ENCODE measurements at places on chromosomes 5 and 9.

DNA sequence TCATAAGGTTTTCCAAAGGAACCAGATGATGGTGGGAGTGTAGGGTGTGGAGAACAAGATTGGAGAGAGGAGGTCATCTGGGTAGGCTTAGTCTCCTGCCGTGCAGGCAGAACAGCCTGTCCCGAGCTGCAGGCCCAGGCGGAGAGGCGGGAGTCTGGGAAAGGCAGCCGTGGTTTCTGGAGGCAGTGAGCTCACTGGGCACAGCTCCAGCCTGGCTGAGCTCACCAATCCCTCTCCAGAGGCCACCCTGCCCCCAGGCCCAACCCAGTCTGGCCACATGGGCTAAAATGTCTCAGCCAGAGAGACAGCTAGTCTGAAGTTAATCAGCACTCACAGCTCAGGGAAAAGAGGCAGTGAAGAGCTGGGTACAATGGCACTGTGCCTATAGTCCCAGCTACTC is 12.3 kb downstream of the P4HA2 start:
- DNase-seq = no peak

DNA sequence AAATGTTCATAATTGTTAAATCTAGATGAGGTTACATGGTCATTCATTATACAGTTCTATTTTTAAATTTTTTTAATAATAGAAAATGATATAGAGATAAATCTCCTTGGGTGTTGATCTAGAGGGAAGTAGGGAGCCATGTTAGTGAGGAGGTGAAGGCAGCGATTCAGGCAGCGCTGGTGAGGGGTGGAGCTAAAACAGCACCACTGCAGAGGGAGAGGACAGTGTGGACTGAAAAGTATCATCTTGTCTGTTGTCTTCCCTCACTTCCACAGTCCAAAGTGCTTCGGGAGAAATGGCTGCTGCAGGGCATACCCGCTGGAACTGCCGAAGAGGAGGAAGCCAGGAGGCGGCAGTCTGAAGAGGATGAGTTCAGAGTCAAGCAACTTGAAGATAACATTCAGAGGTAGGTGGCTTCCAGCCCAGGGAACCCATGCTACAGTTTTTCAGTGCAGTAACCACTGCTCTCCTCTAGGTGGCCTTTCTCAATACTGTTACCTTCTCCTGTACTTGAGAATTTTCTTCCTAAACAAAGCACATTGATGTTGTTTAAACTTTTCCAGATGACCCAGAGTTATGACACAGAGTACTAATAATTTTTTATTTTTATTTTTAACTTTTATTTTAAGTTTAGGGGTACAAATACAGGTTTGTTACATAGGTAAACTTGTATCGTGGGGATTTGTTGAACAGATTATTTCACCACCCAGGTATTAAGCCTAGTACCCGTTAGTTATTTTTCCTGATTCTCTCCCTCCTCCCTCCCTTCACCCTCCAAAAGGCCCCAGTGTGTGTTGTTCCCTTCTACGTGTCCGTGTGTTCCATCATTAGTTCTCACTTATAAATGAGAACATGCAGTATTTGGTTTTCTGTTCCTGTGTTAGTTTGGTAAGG is 100.5 kb downstream of the PALM2AKAP2 start:
- DNase-seq = no peak

GRCh38 chr9:83466351-83466750 is 71.8 kb downstream of the FRMD3 start:
- no peak for DNase-seq

DNA sequence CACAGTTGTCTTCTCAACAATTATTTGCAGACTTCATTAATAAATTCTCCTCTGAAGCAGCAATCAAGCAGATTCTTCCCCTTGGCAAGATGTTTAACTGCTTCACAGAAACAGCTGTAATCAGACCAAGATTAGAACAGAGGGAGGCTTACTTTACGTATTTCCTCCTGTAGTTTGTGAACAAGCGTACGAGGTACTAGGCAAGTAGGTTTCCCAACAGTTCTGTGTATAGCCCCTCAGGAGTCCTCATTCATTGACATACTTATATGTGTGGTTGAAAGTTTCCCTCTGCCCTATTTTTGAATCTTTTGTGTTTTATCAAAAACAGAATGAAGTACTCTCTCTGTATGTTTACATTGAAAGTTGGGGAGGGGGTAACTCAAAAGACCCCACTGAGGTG is 128.0 kb downstream of the SPATA31D1 start:
- DNase-seq = no peak

GRCh38 chr5:59744531-59744992 is 149.0 kb downstream of the PDE4D start:
- no peak for DNase-seq

DNA sequence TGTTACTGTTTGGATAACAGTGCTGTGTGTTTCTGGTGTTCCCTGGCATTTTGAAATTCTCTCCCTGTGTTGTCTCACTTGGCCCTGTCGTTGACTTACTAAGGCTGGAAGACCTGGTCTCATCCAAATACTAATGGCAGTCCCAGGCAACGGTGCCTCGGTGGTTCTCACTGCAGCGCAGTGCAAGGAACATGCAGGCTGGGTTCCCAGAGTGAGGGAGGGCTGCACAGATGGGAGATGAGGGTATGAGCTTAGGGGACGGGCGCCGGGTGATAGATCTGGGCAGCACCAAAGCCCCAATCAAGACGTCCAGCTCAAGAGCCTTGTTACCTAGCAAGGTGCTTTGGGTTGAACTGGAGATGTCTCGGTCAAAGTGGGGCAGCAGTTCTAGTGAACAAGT is 11.0 kb downstream of the CCT5 start:
- DNase-seq = no peak

DNA sequence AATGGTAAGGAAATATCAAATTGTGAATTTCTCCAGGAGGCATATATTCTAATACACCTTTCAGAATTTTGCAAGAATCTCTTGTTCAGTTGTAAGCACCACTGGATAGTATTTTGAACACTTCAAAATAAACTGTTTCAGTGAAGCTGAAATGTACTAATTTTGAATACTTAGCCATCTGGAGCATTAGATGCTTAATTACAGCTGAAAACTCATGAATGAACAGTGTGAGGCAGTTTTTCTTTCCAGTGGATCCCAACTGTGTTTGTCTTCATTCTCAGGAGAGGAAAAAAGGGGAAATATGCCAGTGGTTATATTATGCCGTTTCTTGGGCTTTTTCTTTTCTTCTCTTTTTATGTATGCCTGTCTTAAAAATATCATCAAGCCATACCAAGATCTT is 306.0 kb upstream of the SEMA6A start:
- DNase-seq = no peak

DNA sequence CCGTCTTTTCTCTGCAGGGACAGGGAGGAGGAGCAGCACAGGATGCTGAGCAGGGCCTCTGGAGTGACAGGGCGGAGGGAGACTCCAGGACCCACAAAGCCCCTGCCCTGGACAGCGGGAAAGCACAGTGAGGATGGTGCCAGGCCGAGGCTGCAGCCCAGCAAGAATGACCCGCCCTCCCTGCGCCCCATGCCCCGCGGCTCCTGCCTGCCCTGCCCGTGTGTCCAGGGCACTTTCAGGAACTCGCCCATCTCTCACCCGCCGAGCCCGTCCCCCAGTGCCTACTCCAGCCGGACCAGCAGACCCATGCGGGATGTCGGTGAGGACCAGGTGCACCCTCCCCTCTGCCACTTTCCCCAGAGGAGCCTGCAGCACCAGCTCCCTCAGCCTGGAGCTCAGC is 9.1 kb upstream of the EXOC3 start:
- no peak for DNase-seq
